Aorta (tissue), 5 donors: ENCODE measurements at places on chromosomes 2 and 18. TPM values are rescaled to one million over a fixed set of nuclear protein-coding genes. Genes with fewer than 3 reads are reported as not detected.

CD8B2 gene
- 0.09 TPM for total RNA-seq

MROH2A gene
- total RNA-seq, result not detected

REG3G gene
- 0.96 TPM for total RNA-seq

SPDYA gene
- 5.3 TPM for total RNA-seq

GULP1 gene
- total RNA-seq, result 74.8 TPM

COL5A2 gene
- 81.0 TPM for total RNA-seq

DNA sequence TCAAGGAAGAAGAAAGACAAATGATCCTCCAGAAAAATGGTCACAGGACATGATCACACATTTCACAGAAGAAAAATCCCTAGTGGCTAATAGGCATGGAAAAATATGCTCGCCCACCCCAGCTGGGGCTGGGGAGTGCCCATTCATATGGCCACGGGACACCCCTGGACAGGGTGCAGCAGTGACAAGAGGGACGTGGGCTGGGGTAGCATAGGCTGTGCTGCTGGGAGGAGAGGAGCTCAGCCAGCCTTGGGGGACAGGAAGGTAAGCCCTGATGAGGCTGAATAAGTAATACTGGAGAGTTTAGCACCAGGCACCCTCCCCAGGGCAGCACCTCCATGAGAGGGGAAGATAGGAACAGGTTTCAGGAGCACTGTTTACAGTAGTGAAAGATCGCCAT is 254.9 kb upstream of the HS6ST1 start:
- no peak overlapping the region for H3K4me3 ChIP-seq
- H3K4me1 ChIP-seq, result no peaks in the 10 kb centered on the region
- no peak for DNase-seq
- no peaks in the 10 kb centered on the region for H3K27me3 ChIP-seq
- H3K27ac ChIP-seq, result no peak overlapping the region

- no peak overlapping the region for H3K4me3 ChIP-seq
- no peaks in the 10 kb centered on the region for H3K4me1 ChIP-seq
Observed at GRCh38 chr2:27920148-27920885, 29.8 kb downstream of the BABAM2 start.

DNA sequence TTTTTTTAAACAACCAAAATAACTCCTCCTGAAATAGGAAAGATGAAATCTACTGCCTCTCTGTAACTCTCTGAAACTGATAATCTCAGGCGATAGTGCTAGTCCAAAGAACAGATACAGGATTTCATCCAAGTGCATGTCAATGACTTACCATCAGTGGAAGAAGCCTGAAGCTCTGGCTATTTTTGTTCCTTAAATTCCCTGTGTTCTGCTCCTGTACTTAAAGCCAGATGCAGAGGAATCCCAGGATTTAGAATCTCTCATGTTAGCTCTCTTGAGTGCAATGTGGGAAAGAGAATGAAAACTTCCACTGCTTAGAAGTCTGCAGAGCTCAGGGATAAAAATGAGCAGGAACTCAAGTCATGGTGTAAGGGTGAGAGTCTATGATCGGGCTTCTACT is 291.9 kb downstream of the TCF4 start:
- H3K27ac ChIP-seq, result no peak overlapping the region
- no peak for DNase-seq
- no peaks in the 10 kb centered on the region for H3K4me1 ChIP-seq
- H3K4me3 ChIP-seq, result no peak overlapping the region
- no peaks in the 10 kb centered on the region for H3K36me3 ChIP-seq

GRCh38 chr18:68417826-68418225 is 297.1 kb downstream of the TMX3 start:
- no peaks in the 10 kb centered on the region for H3K27me3 ChIP-seq
- H3K4me1 ChIP-seq, result no peaks in the 10 kb centered on the region
- H3K36me3 ChIP-seq, result no peaks in the 10 kb centered on the region
- no peak overlapping the region for H3K27ac ChIP-seq
- no peak for DNase-seq
